Choroid plexus epithelial cell (primary cell): ENCODE measurements at places on chromosomes 6 and 20.

DNA sequence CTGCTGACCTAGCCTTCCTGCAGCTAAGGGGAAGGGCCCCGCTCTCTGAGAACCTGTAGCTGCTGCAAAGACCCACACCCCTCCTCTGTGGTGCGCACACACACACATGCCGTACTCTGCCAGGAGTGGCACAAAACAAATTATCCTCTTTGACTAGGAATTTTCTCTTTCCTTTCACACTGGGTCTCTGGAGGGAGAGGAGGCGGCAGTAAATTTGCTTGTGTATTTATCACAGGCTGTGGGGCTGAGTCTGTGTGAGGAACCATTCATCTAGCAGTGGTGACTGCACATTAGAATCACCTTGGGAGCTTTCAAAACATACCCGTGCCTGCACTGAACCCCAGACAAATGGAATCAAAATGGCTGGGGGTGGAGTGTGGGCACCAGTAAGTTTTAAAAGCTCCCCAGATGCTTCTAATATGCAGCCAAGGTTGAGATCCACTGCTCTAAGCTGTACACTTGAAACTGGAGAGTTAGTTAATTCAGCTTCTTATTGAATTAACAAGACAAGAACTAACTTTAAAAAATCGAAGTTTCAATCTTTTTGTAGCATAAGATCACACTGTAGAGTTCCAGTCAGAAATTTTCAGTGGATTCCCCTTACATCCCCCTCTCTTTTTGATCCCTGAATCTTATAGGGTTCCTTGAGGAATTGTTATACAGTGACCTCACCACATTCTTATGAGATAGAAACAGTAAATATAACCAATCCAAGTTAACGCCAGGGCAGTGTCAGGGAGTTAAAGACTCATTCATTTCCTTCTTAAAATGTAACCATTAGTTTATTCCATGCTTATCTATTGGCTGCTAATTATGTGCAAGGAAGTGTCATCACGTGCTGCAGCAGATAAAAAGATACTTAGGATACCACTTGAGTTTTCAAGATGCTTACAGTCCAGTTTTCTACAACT is 29.8 kb upstream of the GMDS start:
- DNase-seq: peak; percentile 44

GRCh38 chr6:40166963-40167362 is 232.7 kb upstream of the MOCS1 start:
- DNase-seq: no peak

DNA sequence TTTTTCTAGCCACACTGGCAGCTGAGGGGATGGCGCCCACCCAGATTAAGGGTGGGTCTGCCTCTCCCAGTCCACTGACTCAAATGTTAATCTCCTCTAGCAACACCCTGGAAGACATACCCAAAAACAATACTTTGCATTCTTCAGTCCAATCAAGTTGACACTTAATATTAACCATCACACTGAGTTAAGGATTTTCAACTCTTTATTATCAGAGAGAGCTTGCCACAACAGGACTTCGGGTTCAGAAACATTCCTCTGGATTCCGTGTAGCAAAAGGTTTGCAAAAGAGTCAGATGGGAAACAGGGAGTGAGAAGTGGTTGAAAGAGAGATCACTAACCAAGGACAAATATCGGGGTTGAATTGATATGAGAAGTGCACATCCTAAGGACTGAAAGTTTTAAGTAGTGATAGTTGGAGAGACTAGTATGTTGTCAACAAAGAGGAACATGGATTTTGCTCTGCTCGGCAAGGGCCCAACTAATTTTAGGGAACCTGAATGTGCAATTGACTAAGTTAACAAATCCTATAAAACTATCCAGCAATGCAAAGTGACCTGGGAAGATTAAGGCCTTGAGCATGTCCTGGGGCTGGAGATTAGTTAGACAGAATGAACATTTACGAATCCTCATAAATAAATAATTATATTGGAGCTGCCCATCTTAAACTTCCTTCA is 137.0 kb upstream of the TENT5A start:
- no peak for DNase-seq

DNA sequence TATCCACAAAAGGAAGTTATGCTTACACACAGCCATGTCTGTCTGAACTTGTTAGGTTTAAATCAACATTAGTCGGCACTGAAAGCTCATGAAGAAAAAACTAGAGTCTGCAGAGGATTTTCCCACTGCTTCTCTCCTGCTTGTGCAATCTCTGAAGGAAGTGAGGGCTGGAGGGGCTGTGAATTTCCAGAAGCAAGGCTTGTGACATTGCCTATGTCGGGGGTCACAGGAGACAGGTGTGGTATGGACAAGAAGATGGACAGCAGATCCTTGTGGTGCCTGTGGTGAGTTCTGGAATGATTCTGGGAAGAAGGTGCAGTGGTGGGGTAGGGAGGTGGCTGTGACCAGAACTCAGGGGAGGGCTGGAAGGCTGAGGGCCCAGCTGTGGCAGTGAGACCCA is 84.3 kb upstream of the TRAF3IP2 start:
- DNase-seq: no peak

- DNase-seq: no peak
These were observed 77.1 kb upstream of the CDYL start for GRCh38 chr6:4698901-4699659.

DNA sequence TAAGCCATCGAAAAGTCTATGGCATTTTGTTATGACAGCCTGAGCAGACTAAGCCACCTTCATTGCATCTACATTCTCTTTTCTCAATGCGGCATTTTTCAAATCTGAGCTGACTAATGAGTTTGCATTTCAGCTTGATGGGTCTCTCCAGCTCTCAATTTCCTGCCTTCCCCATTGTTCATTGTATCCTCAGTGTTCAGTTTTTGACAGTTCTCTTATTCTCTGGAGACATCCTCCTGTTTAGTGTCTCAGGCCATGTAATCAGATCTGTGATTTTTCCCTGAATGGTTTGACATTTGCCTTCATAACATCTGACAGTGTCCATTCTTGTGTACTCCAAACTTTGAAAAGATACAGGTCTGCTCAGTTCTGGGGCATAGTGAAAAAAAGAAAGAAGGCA is 27.9 kb upstream of the MCM3 start:
- no peak for DNase-seq

DNA sequence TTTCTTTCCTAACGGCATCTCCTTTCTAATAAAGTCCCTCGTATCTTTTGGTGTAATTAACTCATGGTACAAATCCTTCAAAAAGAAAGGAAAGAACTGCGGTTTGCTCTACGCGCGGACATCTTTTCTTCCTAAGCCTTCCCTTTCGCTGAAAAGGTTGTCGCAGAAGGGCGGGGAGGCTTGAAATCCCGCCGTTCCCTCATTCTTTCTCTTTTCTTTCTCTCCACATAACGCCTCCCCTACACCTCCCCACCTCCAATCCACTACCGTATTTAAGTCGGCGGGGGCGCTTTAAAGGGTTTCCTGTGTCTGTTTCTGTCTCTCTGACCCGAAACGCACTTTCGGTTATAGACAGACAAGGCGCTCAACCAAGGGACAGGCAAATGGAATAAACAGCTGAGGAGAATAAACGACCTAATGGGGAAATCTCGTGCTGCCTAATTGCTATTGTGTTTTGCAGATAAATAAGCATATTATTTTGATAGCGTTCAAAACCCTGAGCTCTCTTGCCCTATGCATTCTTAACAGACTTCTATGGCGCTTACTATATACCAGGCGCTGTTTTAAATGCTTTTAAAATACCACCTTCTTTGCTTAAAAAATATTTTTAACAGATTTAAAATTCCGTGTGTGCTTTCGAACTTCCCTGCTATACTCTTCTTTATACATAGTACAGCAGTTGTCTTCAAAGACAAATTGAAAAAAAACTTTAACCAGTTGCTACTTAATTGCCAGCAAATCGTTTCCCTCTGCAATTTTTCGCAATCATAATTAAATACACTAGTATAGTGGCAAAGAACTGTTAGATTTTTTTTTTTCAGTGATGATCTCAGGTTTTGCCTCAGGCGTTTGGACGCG is 2.5 kb upstream of the HEY2 start:
- peak; percentile 84 for DNase-seq

GRCh38 chr6:125300992-125301434 is 754 bp downstream of the HDDC2 start:
- peak; percentile 64 for DNase-seq

GRCh38 chr6:33989016-33989854 is 156.7 kb downstream of the GRM4 start:
- DNase-seq: no peak

DNA sequence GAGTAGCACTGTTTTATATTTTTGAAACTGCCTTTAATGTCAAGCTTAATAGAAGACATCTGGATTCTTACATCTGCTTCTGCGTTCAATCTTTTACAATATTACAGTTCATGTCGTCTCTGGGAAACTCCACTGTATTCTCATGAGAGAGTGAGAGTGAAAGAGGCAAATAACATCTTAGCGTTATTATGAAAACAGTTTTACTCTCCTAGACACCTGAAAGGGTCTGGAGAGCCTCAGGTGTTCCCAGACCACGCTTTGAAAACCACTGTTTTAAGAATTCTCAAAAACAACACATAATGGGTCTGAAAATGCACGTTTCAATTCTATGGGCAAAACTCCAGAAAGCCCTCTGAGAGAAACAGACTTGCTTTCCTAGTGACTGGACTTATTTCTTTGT is 63.3 kb downstream of the ARHGAP18 start:
- peak; percentile 39 for DNase-seq

GRCh38 chr20:49380337-49380780 is 102.1 kb downstream of the KCNB1 start:
- no peak for DNase-seq

- no peak for DNase-seq
These were observed 541.5 kb downstream of the CD83 start for GRCh38 chr6:14658886-14659561.

DNA sequence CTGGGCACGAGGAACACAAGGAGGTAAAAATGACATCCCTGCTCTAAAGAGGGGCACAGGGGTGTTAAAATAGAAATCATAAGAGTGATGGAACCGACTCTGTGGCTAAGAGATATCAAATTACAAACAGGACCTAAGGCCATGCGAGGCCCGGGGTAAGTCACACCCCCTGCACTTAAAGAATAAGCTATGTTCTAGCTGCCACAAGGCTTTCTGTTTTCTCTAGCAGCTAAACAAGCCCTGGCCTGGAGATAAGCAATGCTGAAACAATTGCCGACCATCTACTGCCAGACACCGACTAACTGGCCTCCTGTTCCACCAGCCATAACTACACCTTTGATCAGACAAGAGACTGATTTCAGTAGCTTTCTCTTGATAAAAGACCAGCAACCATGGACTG is 32.4 kb downstream of the MDGA1 start:
- DNase-seq: no peak

DNA sequence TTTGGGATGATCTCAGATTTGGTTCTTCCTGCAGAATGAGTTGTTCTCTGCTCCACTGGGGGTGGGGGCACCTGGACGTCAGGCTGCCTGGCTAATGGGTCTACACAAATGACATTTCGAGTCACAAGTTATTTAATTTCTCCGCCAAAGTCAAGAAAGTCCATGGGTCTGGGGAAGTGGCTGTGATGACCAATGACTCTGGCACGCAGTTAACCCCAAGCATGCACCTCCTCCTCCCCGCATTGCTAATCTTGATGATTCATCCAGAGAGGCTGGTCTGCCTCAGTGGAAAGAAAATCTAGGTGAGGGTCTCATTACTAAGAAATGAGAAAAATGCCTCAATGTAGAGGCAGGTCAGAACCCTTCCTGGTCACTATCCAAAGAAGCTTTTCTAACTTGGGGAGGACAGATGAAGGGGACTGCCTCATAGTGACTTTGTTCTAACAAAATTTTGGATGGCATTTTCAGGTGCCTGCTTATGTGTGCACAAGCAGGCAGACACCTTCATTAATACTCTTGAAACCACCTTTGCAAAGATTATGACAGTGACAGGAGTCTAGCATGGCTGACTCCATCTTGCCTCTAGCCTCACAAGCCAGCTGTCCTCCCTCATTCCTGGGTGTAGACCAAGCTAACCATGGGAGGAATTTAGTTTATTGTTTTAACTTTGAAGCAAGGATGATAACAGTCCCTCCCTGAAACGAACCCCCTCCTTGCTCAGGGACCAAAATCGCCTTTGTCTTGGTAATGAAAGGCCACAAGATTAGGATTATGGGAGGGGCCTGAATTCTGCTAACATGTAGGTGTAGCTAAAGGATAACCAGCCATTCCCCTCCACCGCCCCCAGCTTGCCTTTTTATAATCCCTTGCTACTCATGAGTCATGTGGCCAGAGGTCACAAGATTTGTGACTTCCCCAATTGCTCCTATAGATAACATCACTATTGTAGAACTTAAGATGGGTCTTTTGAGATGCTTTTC is 98.6 kb upstream of the MRPS10 start:
- peak; percentile 94 for DNase-seq

DNA sequence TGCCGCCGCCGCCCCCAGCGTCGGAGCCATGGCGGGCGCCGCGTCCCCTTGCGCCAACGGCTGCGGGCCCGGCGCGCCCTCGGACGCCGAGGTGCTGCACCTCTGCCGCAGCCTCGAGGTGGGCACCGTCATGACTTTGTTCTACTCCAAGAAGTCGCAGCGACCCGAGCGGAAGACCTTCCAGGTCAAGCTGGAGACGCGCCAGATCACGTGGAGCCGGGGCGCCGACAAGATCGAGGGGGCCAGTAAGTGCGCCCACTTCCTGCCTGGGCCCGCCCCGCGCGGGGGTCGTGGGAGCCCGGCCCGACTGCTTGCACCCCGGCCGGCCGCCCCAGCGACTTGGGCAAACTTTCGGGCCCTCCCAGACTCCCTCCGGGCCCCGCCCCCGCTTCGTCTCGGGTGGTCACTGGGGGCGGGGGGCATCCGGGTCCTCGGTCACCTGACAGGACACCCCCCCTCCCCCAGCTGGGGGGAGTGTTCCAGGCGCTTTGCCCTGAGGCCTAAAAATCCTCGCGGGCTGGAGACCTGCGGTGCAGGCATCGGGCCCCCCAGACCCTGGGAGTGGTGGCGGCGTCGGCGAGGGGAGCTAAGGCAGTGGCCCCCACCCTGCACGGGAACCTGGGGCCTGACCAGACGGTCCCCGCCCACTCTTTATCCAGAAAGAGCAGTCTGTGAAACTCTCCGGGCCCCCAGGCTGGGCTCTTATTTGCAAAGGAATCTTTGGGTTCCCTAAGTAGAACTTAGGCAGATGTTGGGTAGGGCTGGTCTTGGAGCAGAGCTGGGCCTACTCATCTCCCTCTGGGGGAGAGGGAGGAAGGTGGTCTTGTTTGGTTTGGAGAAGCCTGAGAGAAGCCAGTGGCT is 501 bp downstream of the PLCG1 start:
- DNase-seq: peak; percentile 64

- no peak for DNase-seq
These were observed 155.6 kb upstream of the SMLR1 start for GRCh38 chr6:130671577-130671976.

DNA sequence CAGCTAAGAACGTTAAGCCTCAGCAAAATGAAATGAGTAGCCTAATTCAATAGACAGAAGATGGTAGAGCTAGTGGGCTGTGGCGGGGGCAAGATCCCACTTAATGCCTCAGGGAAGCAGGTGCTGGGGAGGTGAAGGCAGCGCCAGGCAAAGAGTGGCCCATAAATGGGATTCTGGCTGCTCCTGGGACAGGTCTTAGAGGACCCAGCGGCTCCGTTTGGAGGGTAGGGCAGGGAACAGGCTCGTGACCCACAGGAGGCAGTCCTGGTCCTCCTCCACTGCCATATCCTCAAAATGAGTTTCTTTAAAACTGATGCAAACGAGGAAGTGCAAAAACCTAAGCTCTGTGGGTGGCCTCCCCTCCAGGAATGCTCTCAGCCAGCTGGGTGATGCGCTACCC is 32.7 kb downstream of the SAYSD1 start:
- no peak for DNase-seq
